ENCODE measurements at places on chromosomes 1 and 21.

- DNase-seq, result no peak
Observed at GRCh38 chr1:201378804-201379203, 1.3 kb upstream of the TNNT2 start.

GRCh38 chr1:78184460-78185072 is 138.8 kb downstream of the GIPC2 start:
- no peak for DNase-seq

- DNase-seq, result no peak
Observed at GRCh38 chr1:3134381-3135072, 65.5 kb downstream of the PRDM16 start.

- no peak for DNase-seq
Observed at GRCh38 chr1:233238884-233239431, 56.6 kb downstream of the PCNX2 start.

DNA sequence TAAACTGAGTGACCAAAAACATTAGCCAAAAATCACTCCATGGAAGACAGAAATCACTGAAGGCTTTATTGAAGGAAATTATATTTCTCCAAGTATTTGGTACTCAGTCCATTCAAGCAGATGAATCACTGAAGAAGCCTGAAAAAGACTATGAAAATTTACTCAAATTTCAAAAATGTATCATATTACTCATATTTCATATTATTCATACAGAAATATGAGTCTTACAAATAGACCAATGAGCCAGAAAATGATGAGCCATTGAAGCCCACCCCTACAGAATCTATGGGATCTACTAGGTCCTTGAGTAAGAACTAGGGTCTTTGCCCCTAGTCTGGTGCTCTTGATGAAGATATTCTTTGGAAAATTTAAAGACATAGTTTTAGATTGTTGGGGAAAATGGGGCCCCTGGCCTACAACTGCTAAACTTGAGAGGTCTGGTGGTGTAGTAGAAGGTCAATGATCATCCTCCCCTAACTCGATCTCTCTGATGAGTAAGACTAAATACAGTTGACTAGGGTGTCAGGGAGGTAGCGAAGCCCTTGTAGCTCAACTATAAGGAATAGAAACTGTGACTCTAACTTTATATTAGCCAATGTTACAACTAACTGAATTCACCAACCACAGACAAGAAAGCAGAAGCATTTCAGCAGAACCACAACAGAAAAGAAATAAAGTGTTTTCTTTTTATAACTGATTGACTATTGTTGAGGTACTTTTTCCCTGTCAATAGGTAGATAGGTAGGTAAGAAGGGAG is 81.0 kb downstream of the NOTCH2 start:
- DNase-seq, result no peak

- DNase-seq, result no peak
Observed at GRCh38 chr1:117359561-117360289, 7.5 kb upstream of the MAN1A2 start.

GRCh38 chr1:199313444-199313843 is 674.6 kb downstream of the PTPRC start:
- no peak for DNase-seq

- no peak for DNase-seq
Observed at GRCh38 chr1:205387845-205388244, 31.1 kb upstream of the KLHDC8A start.

DNA sequence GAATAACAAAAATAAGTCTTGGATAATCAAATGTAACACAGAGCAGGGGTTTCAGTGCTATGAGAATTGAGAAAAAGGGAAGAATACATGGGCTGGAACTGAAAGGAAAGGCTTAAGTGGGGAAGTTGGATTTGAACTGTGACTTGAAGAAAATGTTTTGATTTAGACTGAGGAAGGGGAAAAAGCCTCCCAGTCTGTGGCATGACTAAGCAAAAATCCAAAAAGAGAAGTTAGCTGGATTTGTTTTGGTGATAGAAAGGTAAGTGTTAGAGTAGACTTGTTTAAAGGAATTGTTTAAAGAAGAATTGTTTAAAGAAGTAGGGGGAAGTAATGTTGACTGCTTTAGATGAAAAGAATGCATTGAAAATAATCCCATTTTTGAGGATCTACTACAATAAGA is 46.0 kb downstream of the KCNK2 start:
- DNase-seq, result no peak

DNA sequence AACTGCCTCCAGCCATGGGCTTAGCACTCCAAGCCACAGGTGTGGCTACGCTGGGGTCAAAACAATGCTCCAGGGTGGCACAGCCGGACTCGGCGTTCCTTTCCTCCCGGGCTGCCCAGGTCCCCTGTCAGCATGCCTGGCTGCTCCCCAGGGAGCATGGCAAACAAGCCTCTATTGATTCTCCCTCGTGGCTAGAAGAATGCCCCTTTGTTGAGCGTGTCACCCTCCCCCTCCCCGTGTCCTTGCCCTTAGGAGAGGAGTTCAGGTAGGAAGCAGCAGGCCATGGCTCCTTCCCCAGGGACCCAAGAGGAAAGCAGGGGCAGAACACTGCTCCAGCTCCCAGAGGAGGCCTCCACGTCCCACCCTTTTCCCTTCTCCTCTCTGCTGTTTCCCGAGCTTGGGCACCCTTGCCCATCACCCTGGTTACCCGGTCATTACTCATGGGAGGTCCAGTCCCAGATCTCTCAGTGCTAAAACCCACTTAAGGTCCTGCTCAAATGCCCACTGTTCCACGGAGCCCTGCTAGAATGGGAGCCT is 57.4 kb upstream of the CITED4 start:
- no peak for DNase-seq

DNA sequence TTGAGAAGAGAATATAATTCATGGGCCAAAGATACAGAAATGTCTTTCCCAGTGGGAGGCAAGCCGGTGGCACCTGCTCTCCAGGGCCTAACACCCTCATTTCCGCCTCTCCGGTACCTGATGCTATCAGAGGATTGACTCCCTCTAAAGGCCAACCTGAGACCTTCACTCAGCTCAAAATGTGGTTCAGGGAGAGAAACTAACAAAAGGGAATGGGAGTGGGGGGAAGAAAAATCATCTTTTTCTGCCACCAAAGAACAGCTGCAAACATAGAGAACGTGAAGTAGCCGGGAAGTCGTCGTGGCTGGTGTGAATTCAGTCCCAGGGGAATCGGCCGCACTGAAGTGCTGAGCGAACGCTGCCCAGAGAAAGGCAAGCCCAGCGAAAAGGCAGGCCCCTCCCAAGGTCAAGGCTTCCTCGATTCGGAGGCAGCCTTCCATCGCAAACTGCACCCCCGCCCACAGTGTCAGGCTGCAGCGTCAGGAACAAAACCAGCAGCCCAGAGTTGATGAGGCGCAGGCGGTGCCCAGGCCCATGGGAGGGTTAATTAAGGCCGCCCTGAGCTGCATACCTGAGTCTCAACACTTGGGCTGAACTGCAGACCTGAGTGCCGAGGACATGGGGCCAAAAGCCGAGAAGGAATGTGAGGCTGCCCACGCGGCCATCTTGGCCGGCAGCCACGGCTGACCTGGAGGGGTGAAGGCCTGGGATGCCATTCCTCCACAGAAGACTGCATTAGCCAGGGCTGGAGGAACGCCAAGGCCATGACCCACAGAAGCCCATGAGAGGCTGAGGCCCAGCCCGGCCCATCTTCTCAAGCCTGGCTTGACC is 160.2 kb downstream of the PSMG1 start:
- DNase-seq, result peak; percentile 74

GRCh38 chr21:44815852-44816628 is 1.8 kb downstream of the SUMO3 start:
- no peak for DNase-seq

GRCh38 chr1:233738850-233739249 is 124.9 kb downstream of the KCNK1 start:
- DNase-seq, result no peak

DNA sequence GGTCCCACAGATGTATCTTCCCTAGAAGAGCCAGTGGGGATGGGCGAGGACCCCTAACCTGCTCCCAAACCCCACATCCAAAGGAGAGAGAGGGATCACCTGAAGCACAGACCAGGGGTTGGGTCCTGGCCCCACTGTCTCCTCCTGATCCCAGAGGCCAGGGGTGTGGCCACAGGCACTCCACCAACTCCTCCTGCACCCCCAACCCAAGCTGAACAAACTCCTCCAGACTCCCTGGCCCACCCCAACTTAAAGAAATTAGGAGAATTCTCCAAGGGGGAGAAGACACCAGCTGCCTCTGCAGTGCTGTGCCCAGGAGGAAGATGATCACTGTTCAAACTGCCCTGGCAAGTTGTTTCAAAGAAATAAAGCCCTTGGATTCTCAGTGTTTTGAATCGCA is 4.5 kb upstream of the PRAMEF12 start:
- no peak for DNase-seq

DNA sequence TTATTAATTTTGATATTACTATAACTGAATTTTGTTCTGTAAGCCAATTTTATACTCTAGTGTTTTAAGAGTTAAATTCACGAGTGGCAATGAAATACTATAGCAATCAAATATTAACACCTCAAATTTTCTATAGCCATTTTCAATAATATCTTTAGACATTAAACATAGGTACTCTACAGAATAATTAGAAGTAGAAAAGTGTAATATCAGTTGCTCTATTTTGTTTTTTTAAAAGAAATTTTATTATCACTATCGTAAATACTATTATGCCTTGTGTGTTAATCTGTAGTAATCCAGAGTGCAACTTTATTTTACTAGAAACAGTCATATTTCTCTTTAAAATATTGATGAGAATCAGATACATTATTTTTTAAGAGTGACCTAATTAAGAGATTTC is 691.2 kb downstream of the USP25 start:
- DNase-seq, result no peak

DNA sequence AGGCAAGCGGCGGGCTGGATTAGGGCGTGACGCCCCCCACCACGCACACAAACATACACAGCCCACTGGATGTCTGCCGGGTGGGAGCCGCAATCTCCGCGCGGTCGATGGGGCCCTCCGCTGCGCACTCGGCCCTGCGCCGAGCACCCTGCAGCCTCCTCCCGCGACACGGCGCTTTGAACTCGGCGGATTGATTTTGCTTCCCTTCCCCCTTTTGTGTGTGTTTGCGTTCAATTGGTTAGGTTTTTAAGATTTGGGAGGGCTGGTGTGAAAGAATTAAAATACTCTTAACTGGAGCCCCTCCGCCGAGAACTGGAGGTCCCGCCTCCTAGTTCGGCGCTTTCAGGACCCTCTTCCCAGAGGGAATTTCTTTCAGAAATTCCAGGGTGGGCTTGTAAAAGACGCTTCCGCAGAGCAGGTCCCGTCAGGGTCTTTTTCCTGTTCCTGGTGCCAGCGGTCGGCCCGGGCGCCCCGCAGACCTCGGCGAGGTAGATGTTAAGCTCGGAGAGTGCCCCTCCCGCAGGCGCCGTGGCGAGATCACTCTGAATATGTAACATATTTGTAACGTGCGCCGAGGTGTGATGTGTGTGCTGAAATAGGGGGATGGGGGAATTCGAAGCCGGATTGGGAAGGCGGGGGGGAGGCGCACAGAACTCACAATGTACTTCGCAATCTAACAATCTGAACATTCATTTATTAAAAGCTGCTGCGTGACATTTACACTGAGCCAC is 8.0 kb upstream of the BARHL2 start:
- no peak for DNase-seq

GRCh38 chr1:16905868-16906702 is 10.3 kb downstream of the RNU1-2 start:
- DNase-seq, result peak; percentile 32

- DNase-seq, result no peak
Observed at GRCh38 chr1:103761896-103762295, 12.2 kb downstream of the AMY1C start.

- DNase-seq, result no peak
Observed at GRCh38 chr21:41102281-41102680, 65.7 kb upstream of the BACE2 start.

DNA sequence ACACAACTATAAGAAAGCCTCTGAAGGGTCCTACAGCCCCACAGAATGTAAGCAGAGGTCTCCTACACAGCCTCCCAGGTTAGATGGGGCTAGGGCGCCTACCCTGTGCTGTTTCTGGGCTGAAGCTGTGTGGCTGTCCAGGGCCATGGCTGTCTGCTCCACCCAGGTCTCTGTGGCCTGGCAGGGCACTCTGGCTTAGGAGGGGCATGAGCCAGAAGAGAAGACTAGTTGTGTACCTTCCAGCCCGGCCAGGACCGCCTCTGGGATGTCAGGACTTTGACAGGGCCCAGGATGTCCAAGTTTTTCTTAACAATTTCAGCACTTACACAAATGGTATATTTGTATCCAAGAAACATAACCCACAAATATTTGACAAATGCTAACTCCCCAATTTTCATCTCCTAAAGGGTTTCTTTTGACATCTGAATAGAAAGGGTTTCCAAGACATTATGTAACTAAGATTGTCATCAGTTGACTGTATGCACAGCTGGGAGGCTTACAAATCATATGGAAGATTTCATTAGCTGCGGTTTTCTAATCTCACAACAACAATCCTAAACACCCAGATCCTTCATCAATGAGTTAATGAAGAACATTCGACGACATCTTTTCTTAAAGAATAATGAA is 80.5 kb downstream of the HSF2BP start:
- DNase-seq, result no peak

DNA sequence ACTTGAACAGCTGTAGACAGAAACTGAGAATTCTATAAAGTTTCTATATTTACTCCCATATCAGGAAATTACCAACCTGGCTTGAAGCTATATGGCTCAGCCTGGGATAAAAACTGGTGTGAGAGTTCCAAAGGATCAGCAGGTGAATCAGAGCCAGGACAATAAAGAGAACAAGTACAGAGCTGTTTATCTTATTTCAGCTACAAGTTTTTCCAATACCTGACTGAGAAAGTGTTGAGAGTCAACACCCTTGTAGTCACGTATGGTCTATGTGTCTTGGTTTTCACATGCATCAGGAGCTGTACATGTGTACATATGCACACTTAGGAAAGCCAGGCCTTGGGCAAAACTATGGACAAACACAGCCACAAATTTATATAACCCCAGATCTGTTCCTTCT is 40.7 kb upstream of the CXADR start:
- DNase-seq, result no peak

GRCh38 chr1:215377746-215378145 is 189.4 kb upstream of the KCTD3 start:
- no peak for DNase-seq

GRCh38 chr1:199157494-199157893 is 518.7 kb downstream of the PTPRC start:
- peak; percentile 29 for DNase-seq

GRCh38 chr1:50604580-50604979 is 181.3 kb upstream of the DMRTA2 start:
- no peak for DNase-seq

DNA sequence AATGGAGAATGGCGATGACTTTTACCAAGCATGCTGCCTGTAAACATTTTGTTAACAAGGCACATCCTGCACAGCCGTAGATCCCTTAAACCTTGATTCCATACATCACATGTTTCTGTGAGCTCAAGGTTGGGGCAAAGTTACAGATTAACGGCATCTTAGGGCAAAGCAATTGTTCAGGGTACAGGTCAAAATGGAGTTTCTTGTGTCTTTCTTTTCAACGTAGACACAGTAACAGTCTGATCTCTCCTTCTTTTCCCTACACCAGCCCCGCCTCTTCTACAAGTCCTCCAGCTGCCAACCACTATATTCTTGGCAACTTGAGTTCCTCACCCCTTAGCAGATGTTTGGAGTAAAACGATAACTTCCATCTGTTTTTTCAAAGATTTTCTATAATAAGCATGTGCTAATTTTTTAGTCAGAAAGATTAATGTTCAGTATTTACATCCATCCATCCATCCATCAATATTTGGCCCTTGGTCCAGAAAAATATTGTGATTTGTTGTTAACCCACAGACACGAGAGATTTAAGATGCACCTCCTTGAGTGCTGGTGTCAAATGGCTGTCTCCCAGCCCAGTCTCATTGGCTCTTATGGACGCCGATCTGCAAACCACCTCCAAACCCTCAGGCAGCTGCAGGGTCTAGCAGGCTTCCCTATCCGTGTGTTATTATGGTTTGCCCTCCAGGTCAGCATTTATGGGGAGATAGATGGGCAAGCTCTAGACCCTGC is 3.8 kb downstream of the DNALI1 start:
- DNase-seq, result no peak

All from kidney glomerular epithelial cell (primary cell).